Natural killer cell (primary cell): ENCODE measurements at places on chromosomes 16 and 17. TPM values are rescaled to one million over a fixed set of nuclear protein-coding genes. Genes with fewer than 3 reads are reported as not detected.

PRSS36 gene
- total RNA-seq: 3.5 TPM

GRCh38 chr16:873889-874288 lies 73.4 kb upstream of the GNG13 start:
- DNase-seq: no peak
- peaks cover 4% of the 10 kb centered on the region for H3K36me3 ChIP-seq
- peaks cover 7% of the 10 kb centered on the region for H3K4me1 ChIP-seq
- H3K27ac ChIP-seq: no peak overlapping the region
- no peaks in the 10 kb centered on the region for H3K27me3 ChIP-seq
- H3K4me3 ChIP-seq: no peak overlapping the region

DNA sequence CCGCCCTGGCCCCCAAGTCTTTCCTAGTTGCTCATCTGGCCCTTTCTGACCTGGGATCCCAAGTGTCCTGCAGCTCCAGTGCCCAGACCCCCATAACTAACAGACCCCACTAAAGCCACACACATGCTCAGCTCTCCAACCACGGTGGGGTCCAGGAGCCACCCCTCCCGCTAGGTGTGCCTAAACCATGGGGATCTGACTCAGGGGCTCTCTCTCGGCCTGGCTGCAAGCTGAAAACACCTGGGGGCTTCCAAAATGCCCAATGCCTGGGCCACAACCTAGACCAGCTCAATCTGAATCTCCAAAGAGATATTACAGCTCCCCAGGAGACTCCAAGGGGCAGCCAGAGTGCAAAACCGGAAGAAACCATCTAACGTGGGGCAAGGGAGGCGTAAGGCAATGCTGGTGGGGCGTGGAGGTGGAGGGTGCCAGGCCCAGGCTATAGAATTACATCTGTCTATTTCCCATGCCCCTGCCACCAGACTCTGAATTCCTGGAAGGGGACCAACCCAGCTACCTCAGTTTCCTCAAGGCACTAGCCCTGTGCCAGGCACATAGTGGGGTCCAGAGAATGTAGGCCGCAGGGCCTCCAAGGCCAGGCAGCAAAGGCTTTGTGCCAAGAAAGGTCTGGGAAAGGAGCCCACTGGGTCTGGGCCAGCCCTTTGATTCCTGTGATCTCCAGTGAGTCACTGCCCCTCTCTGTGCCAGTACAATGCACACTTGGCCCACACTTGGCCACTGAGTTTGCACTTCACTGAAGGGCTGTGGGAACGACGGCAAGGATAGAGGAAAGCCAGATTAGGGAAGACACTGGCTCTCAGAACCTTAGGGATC lies 3.3 kb downstream of the CD2BP2 start:
- peak; percentile 2 for DNase-seq
- peaks cover 76% of the 10 kb centered on the region for H3K4me1 ChIP-seq
- no peaks in the 10 kb centered on the region for H3K27me3 ChIP-seq
- H3K36me3 ChIP-seq: peaks cover 28% of the 10 kb centered on the region

GLIS2 gene
- total RNA-seq: 0.05 TPM

- H3K27me3 ChIP-seq: peaks cover 2% of the 10 kb centered on the region
- no peak for DNase-seq
- peaks cover 4% of the 10 kb centered on the region for H3K4me1 ChIP-seq
- no peak overlapping the region for H3K4me3 ChIP-seq
- no peak overlapping the region for H3K27ac ChIP-seq
- H3K36me3 ChIP-seq: no peaks in the 10 kb centered on the region
Measured at GRCh38 chr16:4283441-4283840, 10.6 kb upstream of the TFAP4 start.

DNA sequence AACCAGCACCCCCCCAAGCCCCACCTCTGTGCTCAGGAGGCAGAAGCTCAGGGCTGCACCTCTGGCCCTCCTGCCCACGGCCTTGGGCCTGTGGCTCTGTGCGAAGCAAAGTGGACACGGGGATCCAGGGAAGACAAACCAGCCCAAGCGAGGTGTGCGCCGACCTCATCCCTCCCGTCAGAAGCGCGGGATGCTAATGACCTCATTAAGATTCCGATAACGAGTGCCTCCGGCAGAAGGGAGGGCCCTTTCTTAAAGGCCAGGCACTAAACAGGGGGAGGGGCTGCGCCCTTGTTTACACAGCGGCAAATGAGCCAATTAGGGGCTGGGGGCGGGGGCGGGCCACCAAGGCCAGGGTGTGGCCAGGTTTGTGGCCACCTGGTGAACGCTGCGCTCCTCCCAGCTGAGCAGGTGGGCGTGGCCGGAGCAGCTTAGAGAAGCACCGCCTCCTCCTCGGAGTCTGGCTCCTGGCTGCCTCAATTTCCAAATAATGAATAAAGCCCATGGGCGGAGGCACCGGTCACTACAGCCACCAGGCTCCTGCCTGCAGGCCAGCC lies 3.2 kb downstream of the CBX4 start:
- H3K4me1 ChIP-seq: peaks cover 65% of the 10 kb centered on the region
- H3K27me3 ChIP-seq: peaks cover 10% of the 10 kb centered on the region
- no peak overlapping the region for H3K27ac ChIP-seq
- no peak overlapping the region for H3K4me3 ChIP-seq

DNA sequence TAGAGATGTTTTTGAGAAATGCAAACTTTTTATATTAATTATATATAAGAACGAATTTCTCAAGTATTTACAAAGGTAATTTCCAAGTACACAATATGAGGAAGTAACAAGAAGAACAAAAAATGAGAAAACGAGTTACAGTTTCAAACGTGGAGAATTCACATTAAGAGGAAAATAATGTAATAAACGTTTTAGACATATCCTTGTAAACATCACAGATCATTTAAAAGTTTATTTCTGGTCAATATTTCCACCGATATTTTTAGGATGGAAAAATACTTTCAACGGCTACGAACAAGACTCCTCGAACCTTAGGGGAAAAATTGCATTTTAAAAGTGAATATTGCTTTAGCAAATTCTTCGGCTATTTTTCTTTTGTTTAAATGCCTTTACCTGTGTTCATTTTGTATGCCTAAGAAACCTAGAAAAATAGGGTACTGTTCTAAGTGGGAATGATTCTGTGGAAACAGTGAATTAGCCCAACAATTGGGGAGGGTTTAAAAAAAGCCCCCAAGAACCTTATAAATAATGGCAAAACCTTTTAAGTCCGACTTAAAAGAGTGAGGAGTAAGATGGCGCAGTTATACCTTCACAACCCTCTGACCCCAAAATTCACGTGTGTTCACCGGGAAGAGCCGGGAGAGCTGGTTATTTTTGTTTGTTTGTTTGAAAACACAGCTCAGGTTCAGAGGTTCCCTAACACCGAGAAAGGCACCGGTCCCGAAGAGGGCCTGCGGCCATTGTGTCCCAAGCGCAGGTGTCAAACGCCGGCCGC lies 3.3 kb downstream of the HNF1B start:
- H3K4me1 ChIP-seq: peaks cover 38% of the 10 kb centered on the region
- DNase-seq: no peak
- H3K4me3 ChIP-seq: no peak overlapping the region
- no peak overlapping the region for H3K27ac ChIP-seq
- no peaks in the 10 kb centered on the region for H3K36me3 ChIP-seq
- peaks cover 78% of the 10 kb centered on the region for H3K27me3 ChIP-seq

DNA sequence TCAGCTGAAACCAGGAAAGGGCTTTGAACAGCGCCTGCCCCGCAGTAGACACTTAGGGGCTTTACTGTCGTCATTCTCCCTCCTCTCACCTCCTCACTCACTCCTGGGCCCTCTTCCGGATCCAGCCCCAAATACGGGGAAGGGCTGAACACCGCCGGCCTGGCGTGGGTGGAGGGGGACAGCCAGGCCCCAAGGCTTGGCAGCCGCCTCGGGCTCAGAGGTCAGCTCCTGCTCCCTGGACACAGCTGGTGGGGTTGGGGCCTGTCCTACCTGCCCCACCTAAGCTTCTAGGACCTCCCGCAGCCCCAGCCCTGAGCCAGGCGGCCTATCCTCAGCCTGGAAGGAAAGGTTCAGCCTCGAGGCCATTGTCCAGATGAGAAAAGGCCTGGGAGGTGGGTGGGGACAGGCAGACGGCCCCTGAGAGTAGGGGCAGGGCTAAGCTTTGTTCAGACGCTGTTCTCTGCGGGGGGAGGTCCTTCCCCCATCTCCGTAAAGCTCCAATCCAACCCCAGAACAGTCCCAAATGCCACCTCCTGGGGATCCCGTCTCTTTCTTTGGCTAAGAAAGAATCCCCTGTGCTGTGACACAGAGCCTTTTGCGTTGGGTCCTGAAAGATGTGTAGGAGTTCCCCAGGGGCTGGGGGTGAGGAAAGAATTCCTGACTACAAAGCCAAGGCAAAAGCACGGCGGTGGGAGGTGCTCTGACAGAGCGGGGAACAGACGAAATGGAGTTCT lies 881 bp upstream of the LLGL1 start:
- H3K4me3 ChIP-seq: peak overlapping the region; percentile 20
- H3K27me3 ChIP-seq: no peaks in the 10 kb centered on the region
- H3K27ac ChIP-seq: peak overlapping the region; percentile 49
- no peaks in the 10 kb centered on the region for H3K36me3 ChIP-seq

MEIOC gene
- not detected for total RNA-seq

GUCY2D gene
- total RNA-seq: not detected

- no peak overlapping the region for H3K27ac ChIP-seq
- DNase-seq: no peak
- H3K4me3 ChIP-seq: no peak overlapping the region
- peaks cover 38% of the 10 kb centered on the region for H3K4me1 ChIP-seq
- no peaks in the 10 kb centered on the region for H3K36me3 ChIP-seq
- H3K27me3 ChIP-seq: no peaks in the 10 kb centered on the region
Measured at GRCh38 chr17:74276051-74276476, 2.0 kb downstream of the DNAI2 start.

- H3K36me3 ChIP-seq: no peaks in the 10 kb centered on the region
- no peak overlapping the region for H3K27ac ChIP-seq
- no peaks in the 10 kb centered on the region for H3K27me3 ChIP-seq
- H3K4me3 ChIP-seq: no peak overlapping the region
- no peak for DNase-seq
Measured at GRCh38 chr16:49067776-49068175, 213.9 kb downstream of the CBLN1 start.
